ENCODE measurements at places on chromosomes 13 and 19. TPM values are rescaled to one million over a fixed set of nuclear protein-coding genes. Genes with fewer than 3 reads are reported as not detected.

PNMA8A gene
- total RNA-seq: not detected

RNF225 gene
- 0.76 TPM for total RNA-seq

SHANK1 gene
- 1.6 TPM for total RNA-seq

FBXW9 gene
- 2.8 TPM for total RNA-seq

BRCA2 gene
- 3.6 TPM for total RNA-seq

NPAS1 gene
- total RNA-seq: 1.1 TPM

YJEFN3 gene
- 3.4 TPM for total RNA-seq

OR4F17 gene
- not detected for total RNA-seq

COL4A2 gene
- not detected for total RNA-seq

C13orf46 gene
- total RNA-seq: 16.8 TPM
